ENCODE measurements at places on chromosomes 4 and X.

DNA sequence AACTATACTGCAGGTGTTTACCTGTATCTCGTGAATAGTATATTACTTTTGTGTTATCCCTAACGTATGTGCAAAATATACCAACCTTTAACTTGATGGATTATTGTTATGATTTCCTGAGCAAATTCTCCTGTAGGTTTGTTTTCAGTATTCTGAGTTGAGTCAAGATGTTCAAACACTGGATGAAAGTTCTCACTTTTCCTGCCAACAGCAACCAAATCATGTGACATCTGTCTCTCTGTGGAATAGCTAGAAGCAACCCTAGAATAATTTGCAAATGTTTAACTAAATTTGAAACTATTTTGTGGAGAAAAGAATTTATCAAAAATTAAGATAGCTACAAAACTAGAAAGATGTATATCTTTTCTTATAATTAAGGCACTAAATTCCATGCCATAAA is 35.6 kb downstream of the BCLAF3 start:
- DNase-seq = no peak

DNA sequence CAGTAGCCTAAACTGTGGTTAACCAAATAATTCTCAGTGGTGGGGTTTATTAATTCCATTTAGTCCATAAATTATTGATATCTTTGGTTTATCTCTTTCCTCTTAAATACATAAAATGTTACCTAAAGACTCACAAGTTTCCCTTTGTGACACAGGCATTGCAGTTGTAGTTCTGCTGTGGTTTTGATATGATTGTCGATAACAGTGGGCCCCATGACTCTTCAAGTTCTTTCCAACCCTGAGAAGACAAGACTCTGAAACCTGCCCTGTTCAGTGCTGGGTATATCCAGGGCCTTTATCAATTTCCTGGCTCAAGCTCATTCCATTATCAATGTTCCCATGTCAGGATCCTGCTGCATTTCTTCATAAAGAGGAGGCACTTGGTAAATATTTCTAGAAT is 117.9 kb upstream of the TBC1D9 start:
- no peak for DNase-seq

GRCh38 chrX:121356850-121357171 is 309.4 kb downstream of the GLUD2 start:
- DNase-seq = no peak

GRCh38 chr4:132614682-132615081 is 534.4 kb upstream of the PCDH10 start:
- no peak for DNase-seq

DNA sequence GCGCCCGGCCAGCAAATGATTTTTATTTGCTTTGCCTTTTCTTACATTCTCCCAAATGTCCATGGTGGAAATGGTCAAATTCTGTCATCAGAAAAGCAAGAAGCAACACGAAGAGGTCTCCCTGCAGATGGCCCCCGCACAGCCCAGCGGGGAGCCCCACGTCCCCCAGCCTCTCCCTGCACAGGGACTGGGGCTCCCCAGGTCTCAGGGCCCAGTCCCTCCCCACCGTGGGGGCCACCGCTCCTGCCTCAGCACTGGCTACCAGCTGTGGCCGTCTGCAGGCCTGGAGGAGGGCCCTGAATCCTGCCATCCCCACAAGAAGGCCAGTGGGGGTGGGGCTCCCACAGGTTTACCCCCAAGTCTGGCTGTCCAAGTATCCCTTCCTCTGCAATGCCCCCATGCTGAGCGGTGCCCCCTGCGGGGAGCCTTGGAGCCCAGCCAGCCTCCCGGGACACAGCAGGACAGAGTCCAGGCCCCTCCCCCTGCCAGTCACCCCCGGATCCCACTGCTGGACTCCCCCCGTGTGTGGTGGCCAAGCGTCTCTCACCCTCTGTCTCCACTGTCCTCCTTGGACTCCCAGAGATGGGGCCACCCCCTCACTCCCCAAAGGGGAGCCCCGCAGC is 38.2 kb upstream of the ADRA2C start:
- DNase-seq = no peak

DNA sequence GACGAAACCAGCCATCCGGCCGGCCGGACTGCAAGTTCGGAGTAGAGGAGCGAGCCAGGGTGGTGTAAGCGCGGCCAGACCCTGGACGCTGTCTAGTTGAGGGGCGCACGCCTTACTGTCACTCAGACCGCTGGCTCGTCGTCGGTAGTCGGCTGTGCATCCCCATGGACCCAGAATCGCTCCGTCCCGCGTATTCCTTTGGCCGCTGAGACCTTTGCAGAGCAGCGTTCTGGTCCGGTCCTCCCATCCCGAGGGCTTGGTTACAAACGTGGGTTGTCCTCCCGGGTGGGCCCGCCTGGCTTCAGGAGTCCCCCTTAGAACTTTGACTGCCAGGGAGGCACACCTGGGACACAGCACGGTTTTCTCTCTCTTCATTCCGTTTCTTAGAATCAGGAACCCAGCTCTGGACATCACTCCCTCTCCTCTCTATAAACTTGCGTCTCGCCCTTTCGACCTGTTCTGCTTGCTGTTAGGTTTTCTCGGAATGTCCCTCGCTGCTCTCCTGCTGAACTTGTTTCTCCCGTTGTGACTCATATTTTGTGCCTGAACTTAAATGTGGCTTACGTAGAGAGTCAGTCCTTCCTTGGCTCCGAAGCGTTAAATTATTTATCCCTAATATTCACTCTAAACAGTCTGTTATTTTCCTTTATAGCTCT is 672 bp downstream of the PGM2 start:
- no peak for DNase-seq

- DNase-seq = no peak
Observed at GRCh38 chrX:30282527-30282926, 26.7 kb downstream of the NR0B1 start.

DNA sequence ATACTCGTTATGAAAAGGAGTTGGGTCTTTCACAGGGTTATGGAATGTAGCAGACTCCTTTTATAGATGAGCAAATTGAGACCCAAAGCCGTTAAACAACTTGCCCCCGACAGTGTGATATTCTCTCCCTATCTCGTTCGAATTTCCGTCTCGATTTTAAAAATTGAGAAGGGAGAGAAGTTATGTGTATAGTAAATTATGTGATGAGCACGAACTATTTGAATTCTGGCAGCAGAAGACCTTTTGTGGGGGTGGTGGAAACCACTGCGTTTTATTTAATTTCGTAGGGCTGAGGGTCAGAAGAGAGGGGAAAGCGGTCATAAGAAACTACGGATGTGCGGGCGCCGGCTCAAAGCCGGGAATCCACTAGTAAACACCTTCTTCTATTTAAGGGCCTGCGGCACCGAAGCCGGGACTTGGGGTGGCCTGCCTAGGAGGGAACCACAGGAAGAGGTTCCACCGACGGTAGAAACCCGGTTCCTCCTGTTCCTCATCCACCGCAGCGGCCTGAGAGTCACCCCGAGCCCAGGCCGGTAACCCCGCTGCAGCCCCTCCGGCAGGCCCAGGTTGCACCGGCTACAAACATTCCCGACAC is 1.5 kb upstream of the DDX3X start:
- DNase-seq = no peak

DNA sequence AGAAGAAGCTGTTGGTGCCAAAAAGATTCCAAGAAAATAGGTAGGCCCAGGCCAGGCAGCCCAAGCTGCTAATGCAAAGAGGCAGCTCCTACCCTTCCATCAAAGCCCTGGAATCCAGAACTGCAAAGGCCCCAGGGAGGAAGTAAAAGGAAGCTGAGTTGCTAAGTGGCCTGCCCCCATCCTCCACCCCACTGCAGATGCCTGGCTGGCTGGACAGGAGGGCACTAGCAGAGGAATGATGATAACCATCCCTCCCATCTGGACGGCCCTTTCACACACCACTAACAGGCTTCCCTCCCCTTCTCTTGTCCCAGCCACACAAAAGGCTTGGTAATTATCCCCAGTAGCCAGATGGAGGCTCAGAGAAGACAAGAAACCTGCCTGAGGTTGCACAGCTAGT is 32.4 kb upstream of the PJA1 start:
- DNase-seq = no peak

DNA sequence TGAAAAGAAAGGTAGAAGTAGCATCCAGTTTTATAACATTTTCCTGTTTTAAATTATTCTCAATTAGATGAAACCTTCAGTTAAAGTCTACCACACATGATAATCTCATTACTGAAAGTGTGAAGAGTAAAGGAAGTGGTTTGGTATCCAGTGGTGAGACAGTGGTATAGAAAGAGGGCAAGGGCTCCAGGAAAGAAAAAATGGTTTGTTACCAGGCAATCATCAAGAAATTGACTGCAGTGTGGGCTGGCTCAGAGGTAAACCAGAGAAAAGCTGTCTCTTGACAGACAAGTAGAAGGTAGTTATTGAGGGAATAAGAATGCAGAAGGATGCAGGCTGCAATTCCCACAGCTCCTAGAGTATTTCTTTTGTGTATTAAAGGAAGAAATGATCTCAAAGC is 406.2 kb downstream of the TLL1 start:
- no peak for DNase-seq

DNA sequence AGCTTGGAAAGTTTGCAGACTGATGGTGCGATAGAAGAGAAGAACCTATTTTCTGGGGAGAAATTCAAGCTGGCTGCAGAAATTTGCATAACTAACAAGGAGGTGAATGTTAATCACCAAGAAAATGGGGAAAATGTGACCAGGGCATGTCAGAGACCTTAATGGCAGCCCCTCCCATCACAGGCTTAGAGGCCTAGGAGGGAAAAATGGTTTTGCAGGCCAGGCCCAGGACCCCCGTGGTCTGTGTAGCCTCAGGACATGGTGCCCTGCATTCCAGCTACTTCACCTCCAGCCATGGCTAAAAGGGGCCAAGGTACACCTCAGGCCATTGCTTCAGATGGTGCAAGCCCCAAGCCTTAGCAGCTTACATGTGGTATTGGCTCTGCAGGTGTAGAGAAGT is 207.1 kb upstream of the CXorf66 start:
- DNase-seq = no peak

DNA sequence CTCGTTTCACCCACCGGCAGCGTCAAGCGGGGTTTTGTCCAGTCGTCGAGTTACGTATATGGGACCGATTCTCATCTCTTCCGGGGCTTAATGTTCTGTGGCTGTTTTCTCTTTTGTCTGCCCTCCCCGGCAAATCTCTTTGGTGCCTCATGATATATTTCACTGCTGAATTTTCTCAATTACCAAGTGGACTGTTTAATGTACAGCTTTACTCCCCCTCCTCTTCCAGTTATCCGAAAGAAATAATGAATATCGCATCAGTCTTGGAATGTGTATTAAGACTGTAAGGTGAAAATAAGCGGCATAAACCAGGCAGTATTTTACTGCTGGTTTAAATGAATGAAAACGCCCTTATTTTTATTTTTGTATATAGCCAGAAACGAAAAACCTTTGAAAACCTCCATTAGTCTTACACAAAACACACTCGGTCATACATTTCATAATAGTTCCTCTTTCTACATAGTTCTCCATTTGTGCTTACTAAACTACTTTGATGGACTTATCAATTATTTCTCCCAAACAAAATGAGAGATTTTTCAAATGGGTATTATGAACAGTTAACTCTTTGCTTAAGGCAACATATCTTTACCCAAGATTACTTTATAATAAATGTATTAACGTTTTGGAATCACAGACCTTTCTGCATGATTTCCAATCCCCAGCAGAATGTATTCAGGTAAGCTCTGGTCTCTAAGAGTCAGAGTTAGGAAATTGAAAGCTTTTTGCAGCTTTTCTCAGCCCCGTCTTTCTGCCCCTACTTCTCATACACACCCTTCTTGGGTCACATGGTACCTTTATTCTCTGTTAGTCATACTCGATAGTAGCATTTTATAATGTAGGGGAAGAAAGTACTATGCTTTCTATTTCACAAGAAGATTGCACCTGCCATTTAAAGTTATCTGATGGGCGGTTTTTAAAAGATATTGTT is 979 bp downstream of the RP2 start:
- peak; percentile 51 for DNase-seq

GRCh38 chr4:147814376-147814775 is 82.5 kb downstream of the ARHGAP10 start:
- DNase-seq = no peak

- no peak for DNase-seq
Observed at GRCh38 chr4:33296876-33297455, 2576.8 kb downstream of the PCDH7 start.

GRCh38 chr4:176102414-176103063 is 36.9 kb downstream of the WDR17 start:
- no peak for DNase-seq

DNA sequence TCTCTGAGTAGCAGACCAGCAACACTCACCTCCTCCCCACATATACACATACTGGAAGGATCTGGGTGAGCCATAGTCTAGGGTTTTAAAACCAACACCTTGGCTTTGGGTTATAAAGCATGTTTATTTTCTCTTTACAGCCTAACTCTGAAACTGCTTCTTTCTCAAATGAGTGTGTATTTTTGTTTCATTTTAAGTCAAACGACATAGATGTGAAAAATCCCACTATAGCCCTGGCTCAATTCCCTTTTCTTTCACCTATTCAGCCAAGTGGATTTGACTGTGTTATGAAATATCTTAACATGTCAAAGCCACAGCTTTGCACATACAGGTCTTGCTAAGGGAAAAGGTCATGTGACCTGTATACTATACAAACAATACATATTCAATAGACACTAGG is 13.8 kb downstream of the NEXMIF start:
- no peak for DNase-seq

GRCh38 chr4:142044271-142044670 is 407.9 kb downstream of the IL15 start:
- no peak for DNase-seq

GRCh38 chr4:76697129-76697803 is 200.7 kb downstream of the SOWAHB start:
- DNase-seq = no peak

DNA sequence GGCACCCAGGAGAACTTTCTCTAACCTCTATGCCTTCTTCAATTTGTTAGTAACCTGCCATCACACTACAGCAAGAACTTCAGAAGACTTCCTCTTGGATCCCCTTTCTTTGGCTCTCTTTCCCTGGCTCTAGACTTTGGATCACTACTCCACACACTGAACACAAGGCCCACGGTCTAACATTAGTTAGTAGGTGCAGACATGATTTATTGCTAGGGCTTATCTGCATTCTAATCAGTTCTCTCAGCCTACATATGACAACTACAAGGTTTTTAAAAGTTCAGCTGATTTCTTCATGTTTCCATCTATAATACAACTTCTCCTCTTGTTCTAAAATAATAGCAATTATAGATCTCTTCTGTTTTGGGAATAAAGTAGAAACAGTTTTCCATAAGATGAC is 209.1 kb upstream of the ANXA10 start:
- no peak for DNase-seq
